ENCODE measurements at places on chromosomes 3 and 15. TPM values are rescaled to one million over a fixed set of nuclear protein-coding genes. Genes with fewer than 3 reads are reported as not detected.

The ULK3 gene
- 71.4 TPM for total RNA-seq

The POU1F1 gene
- not detected for total RNA-seq

The SPTBN5 gene
- 1.9 TPM for total RNA-seq

The NIPA2 gene
- 44.2 TPM for total RNA-seq

Measured in activated naive CD4-positive, alpha-beta T cell treated with anti-CD3 and anti-CD28 coated beads, Interleukin-2, amount 10 ng/mL, durations not matched to agents 5 hours and 36 hours (primary cell).